ENCODE measurements at places on chromosomes 16 and 17.

- no peak for DNase-seq
Observed at GRCh38 chr17:46950997-46951621, 27.9 kb downstream of the RPRML start.

- no peak for DNase-seq
Observed at GRCh38 chr17:82826956-82827355, 12.9 kb downstream of the ZNF750 start.

- no peak for DNase-seq
Observed at GRCh38 chr17:43784628-43785101, 4.4 kb downstream of the CFAP97D1 start.

- DNase-seq = no peak
Observed at GRCh38 chr16:21590287-21590686, 9.1 kb upstream of the METTL9 start.

GRCh38 chr17:66836063-66837005 is 1.4 kb downstream of the CACNG5 start:
- no peak for DNase-seq

DNA sequence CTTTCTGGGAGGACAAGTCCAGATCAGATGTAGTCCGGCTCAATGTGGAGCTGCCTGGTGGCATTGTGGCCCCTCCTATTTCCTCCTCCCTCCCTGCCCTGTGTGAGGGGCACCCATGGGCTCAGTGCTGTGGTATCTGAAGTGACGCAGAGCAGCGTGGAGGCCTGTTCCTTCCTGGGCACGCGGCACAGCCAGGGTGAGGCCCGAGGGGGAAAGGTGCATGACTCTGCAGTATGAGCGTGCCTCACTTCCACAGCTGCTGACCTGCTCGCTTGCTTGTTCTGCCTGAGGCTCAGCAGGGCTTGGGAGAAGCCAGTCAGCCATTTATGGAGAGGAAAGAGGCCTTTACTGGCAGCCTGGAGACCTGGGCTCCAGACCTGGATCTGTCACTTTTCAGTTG is 11.7 kb downstream of the TMEM238L start:
- DNase-seq = no peak

- DNase-seq = no peak
Observed at GRCh38 chr16:86850670-86851069, 272.3 kb downstream of the FOXL1 start.

- no peak for DNase-seq
Observed at GRCh38 chr16:24583494-24583893, 44.1 kb downstream of the RBBP6 start.

Data from stimulated activated CD8-positive, alpha-beta memory T cell treated with anti-CD3 and anti-CD28 coated beads, Interleukin-15, amount 100 ng/mL, for 1 hour (primary cell).